ENCODE measurements at places on chromosomes 5 and 9.

DNA sequence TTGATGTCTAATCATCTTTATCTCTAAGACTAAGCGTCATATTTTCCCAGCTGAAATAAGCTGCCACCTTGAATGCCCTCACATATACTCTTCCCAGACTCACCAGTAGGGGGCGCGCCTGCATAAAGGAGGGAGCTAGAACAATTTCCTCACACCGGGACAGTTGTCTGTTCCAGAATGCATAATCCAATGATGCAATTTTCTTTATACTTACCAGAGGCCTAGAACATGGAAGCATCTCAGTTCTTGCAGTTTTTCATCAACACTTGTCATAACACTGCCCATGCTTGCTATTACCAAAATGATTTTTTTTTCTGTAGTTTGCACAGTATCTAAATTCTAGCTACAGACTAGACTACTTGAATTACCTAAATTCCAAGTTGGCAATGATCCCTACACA is 203.9 kb downstream of the FRMD3 start:
- peak; percentile 81 for DNase-seq

GRCh38 chr5:34749431-34749873 is 89.5 kb upstream of the TTC23L start:
- no peak for DNase-seq

DNA sequence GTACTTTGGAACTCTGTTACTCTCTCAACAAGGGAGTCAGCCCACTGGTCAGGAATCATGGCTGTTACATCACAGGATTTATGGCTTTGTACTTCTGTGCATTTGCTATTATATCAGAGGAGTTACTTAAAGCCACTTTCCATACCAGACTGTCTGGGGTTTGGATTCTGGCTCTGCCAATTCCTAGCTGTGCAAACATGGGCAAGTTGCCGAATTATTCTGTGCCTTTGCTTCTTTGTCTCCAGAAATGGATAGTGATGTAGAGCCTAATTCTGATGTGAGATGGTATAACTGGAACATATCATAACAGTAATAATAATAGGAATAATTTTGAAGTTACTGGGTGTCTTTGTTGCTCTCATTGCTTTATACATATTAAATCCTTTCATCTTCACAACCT is 1047.3 kb upstream of the SEMA6A start:
- DNase-seq, result no peak

DNA sequence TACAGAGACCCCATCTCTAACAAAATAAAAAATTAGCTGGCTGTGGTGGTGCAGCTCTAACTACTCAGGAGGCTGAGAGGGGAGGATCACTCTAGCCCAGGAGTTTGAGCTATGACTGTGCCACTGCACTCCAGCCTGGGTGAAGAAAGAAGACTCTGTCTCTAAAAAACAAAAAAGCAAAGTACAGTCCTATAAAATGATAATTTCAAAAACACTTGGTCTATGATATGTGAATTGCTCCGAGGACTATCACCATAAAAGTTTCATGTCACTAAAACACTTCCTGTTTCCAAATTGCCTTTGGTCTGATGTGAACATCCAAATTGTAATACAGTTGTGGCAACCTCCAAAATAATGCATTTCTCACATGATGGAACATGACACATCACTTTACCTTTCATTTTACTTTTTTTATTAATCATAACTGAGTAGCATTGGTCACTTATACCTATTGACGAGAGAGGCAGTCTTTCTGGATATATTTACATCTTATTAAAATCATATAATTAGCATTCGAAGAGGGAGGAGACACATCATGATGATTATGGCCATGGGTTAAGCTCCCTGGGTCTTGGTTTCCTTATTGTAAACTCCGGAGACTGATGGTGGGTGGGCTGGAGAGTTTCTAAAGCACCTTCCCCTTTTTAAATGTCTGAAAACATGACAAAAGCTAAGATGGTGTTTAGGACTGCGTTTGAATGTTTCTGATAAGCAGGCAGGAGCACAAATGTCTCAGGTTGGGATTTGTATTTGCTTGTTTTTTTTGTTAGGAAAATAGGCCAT is 25.8 kb upstream of the CD180 start:
- no peak for DNase-seq

DNA sequence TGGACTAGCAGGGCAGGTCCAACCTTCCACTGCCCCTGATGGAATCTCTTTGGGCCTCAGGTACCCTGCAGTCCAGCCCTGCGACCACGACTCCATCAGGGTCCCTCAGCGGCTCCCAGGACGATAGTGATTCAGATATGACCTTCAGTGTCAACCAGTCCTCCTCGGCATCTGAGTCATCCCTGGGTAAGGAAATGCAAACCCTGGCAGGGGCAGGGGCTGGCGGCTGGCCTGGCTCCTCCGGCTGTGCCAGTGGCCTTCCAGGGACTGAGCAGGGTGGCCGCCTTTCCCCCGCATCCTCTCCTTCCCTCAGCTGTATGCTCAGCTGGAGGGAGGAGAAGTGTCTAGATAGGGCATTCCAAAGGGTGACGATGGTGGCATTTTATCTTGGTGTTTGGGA is 45.0 kb downstream of the NEURL1B start:
- DNase-seq, result no peak

- DNase-seq, result no peak
Measured at GRCh38 chr9:12538842-12539579, 154.2 kb upstream of the TYRP1 start.

DNA sequence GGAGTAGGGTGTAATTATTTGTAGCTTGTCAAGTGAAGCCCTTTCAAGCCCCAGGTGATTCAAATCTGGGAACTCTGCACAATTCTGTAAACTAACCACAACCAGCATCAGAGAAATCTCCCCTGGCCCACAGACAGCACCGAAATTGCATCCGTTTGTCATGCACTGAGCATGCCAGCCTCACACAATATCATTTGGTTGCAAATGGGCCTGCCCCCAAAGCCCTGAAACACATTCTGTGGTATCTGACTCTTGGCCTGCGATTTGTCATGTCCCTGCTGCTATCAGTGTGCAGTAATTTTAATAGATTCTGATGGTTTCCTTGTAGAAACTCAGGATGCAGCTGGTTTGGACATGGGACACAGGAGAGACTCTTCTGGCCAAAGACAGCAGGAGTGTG is 35.3 kb downstream of the SNX24 start:
- DNase-seq, result no peak

DNA sequence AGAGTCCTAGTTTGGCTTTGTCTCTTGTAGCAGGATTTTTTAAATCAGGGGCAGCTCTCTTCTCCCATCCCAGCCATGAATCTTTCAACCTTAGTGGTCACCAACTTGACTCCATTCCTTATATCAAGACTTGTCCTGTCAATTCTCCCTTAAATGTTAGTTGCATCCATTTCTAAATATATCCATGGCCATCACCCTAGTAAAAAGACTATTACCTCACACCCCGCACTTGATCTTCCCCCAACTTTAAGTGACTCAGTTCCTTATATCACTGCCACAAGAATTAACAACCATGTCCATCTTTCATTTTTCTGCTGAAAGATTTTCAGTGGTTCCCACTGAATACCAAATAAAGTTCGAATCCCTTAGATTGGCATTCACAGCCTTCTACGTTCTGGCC is 67.0 kb downstream of the STX17 start:
- DNase-seq, result no peak

DNA sequence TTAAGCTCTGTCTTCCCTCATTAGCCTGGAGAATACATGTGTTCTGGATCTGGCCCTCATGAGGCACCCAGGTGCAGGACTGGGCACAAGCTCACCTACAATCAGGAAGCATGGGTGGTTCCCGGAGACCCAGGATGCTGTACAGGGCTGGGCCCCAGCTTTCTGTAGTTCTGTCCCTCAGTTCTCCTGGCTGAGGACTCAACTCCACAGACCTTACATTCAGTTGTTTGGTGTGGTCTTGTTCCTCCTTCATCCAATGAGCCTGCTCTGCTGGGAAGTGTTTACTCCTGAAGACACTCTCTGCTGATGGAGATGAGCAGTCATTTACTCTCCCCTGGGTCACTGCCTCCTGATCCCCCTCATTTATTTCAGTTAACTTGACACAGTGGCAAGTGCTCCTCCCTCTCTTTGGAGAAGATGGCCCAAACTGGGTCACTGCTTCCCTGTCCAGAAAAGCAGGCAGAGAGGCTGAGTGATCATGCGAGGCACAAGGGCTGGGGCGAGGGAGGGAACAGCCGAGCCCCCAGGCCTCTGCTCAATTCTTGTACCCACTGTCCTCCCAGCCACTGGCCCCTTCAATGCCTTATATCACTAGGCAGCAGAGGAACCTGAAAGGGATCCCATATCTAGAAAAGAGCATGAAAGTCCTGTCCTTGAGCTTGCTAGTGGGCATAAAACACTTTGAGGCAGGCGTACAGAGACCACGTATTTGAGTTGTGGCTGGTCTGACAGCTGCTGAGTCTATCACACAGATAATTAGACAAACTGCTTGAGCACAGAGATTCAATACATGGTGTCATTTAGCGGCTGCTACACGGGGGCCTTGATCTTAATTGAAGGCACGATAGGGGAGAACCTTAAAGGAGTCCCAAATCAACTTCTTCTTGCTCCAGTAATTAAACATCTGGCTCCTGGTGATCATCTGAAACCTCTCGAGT is 221.7 kb downstream of the FSTL4 start:
- DNase-seq, result no peak

DNA sequence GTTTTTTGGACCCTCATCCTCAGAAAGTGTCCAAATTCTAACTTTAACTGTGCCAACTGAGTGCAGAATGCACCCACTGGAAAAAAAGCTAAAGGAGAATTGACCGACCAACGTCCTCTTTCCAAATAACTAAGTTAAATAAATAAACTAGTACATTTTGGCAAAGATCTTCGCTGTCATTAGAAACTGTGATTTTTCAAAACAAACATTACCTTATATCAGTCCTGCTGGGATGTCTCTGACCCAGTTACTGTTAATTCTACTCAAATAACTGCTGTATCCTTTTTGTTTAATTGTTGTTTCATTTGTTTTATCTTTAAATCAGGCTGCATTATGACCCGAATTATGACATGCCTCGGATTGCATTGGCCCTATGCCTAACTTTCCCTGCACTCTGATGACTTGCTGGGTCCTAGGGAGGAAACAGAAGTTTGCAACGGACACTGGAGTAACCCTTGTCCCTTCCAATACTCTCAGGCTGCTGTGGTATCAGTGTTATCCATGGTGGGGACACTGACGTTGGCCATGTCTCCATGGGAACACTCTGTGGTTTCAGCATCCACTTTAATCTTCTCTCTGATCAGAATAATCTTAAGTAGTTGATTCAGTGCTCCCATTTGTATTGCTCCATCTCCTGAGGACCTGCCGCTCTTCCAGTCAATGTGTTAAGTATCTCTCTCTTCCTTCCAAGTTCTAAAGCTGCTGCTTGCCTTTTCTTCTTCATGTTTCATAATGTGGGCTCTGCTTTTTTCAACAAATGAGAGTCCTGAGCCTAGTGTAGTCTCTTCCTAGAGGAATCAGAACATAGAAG is 11.1 kb upstream of the IFNA5 start:
- DNase-seq, result no peak

DNA sequence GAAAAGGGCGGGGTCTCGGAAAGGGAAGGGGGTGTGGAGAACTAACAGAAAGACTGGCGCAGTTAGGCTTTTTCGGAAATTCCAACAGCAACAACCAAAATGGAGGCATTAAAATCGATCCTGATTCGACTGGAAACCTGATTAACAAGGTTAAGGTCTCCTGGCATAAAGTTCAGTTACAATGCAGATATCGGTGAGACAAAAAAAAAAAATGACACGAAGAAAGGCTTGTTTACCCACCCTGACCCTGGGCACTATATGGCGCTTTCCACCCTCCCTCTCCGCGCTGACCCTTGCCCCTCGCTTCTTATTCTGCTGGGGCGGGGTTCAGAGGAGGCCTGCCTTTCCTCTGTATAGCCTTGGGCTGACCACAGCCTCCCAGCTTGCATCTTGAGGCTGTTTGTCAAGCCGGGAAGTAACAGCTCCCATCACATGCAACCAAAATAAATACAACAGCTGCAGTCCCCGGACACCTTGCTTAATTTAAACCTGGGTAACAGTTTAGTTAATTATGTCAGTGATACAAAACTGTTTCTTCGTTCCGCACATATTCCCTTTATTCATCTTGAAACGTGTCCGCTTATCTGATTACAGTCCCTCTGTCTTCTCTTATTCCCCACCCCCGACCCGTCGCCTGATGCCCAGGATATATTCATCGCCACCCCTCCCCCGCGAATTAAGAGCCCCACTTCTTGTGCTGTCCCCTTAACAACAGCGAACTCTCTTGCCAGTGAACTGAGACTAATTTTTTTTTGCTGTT is 795 bp upstream of the PJA2 start:
- peak; percentile 87 for DNase-seq

Data from lower lobe of right lung (tissue), 2 donors.